ENCODE measurements at places on chromosomes 4 and X. TPM values are rescaled to one million over a fixed set of nuclear protein-coding genes. Genes with fewer than 3 reads are reported as not detected.

DNA sequence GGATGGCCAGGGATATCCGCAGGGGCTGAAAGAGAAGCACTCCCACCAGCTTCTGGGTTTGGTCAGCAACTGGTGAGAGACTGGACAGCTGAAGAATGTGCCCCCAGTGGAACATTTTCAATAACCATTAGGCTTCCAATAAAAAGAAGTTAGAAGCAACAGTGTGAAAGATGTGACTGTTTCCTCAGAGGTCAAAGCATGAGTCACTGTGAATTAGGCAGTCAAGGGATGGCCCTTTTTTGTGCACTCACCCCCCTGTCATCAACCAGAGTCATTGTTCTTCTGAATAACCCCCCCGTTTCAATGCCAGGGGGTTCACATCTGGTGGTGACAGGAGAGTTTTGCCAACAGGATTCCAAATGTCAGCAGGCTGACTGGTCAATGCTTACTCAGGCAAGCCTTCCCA, 74.6 kb upstream of the SH3RF1 start:
- no peak for DNase-seq

DNA sequence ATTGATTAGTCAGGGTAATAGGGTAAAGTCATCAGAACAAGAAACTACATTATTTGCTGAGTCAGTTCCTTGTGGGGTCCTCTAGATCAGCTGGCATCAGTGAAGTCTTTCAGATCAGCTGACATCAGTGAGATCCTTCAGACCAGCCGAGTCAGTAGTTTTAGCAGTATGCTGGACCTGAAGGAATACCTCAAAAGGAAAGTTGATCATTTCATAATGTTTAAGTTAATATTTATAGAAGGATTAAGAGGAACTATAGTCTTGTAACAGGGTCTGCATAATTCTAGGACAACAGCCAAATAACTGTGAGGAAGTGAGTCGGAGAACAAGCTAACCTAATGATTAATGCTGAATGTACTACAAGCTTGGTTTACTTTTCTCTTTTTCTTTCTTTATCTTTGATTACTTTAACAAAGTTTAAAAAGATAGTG, 958 bp upstream of the UGT2B7 start:
- no peak for DNase-seq

- no peak for DNase-seq
Measured at GRCh38 chr4:17773135-17773698, 8.2 kb downstream of the FAM184B start.

Gene TEX11
- total RNA-seq = not detected

GRCh38 chrX:28920153-28920943, 333.1 kb downstream of the IL1RAPL1 start:
- DNase-seq = no peak

- no peak for DNase-seq
Measured at GRCh38 chrX:82127228-82128123, 925.6 kb downstream of the SH3BGRL start.

Measured in T-cell (primary cell).